H1 (cell line): ENCODE measurements at places on chromosomes 6 and 20. TPM values are rescaled to one million over a fixed set of nuclear protein-coding genes. Genes with fewer than 3 reads are reported as not detected.

The BFSP1 gene
- polyA plus RNA-seq = 1.5 and 1.8 TPM in 2 replicates

The PHACTR2 gene
- polyA plus RNA-seq = 12.3 and 16.9 TPM in 2 replicates

The RUNX2 gene
- 0.26 and 0.38 TPM in 2 replicates for polyA plus RNA-seq

The AGER gene
- 3.8 and 5.5 TPM in 2 replicates for polyA plus RNA-seq

The GNRH2 gene
- polyA plus RNA-seq = 0.09 and 0.16 TPM in 2 replicates

The HMGN4 gene
- 18.3 and 23.4 TPM in 2 replicates for polyA plus RNA-seq
